ENCODE measurements at places on chromosomes 7 and 10. TPM values are rescaled to one million over a fixed set of nuclear protein-coding genes. Genes with fewer than 3 reads are reported as not detected.

The NPSR1 gene
- not detected for polyA plus RNA-seq

The AMZ1 gene
- 0.15 TPM for polyA plus RNA-seq

The ELMO1 gene
- polyA plus RNA-seq: 0.07 TPM

The C10orf95 gene
- 1.2 TPM for polyA plus RNA-seq

The SFTPA2 gene
- not detected for polyA plus RNA-seq

DNA sequence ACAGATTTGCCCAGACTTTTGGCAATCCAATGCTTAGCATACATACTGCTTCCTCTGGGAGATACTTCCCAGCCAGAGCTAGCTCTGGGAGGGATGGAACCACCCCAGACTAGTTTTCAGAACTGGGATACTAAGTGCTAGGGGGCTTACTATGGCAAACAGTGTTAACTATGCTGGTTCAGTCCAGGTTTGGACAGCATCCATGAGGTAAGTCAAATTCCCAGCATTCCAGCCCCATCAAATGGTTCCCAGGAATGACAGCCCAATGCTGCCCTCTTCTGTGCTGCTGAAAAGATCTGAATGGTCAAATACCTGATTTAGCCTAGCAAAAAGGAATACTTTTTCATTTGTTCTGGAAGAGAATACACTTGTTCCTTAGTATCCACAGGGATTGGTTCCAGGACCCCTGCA lies 141.7 kb upstream of the CCDC6 start:
- peak; percentile 18 for DNase-seq

GRCh38 chr10:23459308-23459939 lies 20.5 kb downstream of the OTUD1 start:
- DNase-seq: peak; percentile 36

DNA sequence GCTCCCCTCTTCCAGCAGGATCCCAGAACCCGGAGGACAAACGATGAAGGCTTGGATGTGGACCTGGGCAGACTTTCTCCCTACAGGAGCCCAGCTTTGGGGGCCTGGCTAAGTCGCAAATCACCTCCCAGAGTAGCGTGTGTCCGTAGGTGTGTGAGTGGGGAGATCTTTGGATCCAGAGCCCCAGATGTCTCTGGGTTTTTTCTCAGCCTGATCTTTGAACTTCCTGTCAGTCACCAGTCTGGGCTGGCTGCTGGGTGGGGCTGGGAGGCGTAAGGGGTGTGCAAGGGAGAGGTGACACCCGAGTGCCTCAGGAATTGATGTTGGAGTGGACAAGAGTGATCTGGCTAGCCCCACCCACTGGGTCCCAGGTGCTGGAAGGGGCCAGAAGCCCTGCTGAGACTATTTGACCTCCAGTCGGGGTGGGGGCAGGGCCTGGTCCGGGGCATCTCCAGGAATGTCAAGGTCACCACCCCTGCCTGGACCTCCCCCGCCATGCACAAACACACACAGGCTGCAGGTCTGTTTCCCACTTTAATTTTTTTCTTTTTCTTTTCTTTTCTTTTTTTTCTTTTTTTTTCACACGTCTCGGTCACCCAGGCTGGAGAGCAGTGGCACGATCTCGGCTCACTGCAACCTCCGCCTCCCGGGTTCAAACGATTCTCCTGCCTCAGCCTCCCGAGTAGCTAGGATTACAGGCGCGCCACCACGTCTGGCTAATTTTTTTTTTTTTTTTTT lies at the start of gene MOGAT3:
TSS of gene MOGAT3 (minus strand) at position 175 of the 738 bp plus-strand sequence. CDS start 182 bp downstream, outside the sequence.
- DNase-seq: no peak

GRCh38 chr7:150851492-150852370 lies 586 bp upstream of the AOC1 start:
- DNase-seq: no peak

DNA sequence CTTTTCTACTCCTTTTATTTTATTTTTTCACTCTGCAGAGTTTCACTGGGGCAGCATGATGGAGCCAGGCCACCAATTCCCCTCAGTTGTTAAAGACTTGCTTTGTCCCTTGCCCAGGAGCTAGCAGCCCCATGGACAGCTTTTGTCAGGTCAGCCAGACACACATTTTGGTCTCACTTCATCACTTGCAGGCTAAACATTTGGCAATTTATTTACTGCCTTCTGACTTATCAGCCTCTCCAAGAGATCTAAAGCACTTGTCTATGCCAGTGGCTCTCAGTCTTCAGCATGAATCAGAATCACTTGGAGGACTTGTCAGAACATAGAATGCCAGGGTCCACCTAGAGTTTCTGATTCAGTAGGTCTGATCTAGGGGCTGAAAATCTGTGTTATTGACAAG lies 66.4 kb upstream of the GDF10 start:
- no peak for DNase-seq

DNA sequence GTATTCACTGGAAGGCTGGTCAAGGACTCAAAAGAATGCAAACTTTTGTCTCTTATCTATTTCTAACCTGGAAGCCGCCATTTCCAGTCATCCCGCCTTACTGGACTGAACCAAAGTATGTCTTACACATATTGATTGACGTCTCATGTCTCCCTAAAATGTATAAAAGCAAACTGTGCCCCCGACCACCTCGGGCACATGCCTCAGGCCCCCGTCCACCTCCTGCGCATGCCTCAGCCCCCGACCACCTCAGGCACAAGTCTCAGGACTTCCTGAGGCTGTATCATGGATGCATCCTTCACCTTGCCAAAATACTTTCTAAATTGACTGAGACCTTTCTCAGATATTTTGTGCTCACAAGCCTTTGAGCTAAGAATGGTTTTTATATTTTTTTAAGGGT lies 148.6 kb downstream of the PTPRN2 start:
- no peak for DNase-seq

DNA sequence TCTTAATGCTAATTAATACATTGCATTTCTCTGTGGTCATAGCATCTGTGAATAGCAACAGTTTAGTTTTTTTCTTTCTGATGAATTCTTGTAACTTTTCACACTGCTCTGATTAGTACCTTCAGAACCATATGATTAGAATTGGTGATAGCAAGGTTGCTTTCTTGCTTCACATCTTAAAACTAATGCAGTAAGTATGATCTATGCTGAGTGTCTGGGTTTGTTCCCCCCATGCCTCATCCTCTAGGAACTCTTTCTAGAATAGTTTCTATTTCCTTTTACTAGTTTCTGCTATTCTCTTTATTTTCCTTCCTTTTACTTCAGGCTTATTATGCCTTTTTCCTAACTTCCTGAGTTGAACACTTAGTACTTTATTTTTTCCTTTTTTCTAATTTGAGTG lies 32.4 kb downstream of the TES start:
- no peak for DNase-seq

DNA sequence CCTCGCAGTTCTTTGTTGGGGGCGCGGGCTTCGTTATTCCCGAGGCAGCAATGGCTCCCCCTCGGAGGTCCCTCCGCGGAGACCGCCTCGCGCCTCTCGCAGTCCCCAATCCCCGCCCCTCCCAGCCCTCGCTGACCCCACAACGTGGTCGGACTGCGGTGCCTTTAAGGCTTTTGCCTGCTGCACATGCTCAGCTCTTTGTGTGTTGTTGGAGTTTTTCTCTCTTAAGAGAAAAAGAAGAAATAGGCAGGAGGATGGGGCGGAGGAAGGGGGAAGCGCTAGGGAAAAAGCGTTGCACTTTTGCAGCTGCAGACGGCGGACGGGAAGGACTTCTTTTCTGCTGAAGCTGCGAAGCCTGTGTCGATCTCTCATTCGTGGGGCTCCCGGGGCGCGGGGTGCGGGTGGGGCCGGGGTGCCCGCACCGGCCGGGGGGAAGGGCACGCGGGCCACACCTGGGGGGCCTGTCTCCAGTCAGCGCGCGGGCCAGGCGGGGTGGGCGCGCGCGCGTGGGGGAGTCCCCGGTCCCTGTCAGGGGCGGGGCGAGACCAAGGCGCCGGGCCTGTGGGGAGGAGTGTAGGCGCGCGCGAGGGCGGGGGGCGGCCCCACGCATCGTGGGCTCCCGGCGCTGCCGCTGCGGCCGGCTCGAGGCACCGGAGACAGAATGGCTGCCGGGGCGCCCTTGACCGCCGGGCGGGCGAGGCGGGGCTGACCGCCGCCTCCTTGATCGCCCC lies 445 bp upstream of the ATRNL1 start:
- peak; percentile 5 for DNase-seq

- DNase-seq: no peak
Observed at GRCh38 chr7:47232751-47233412, 349.0 kb downstream of the TNS3 start.

DNA sequence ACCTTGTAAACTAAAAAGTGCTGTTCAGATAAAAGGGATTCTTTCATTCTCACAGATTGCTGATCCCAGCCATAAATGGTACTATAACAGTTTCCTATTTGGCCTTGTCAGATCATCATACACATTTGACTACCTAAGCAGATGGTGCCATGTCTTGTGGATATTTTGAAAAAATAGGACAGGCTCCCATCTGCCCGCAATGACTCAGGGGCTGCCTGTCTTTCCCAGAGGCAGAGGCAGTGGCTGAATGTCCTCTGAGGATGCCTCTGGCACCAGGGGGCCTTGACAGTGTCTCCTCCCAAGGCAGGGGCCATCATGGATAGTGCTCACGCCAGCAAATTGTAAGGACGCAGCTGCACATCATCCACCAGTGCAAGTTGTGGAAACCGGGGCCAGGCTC lies 323.0 kb upstream of the PODXL start:
- DNase-seq: no peak

DNA sequence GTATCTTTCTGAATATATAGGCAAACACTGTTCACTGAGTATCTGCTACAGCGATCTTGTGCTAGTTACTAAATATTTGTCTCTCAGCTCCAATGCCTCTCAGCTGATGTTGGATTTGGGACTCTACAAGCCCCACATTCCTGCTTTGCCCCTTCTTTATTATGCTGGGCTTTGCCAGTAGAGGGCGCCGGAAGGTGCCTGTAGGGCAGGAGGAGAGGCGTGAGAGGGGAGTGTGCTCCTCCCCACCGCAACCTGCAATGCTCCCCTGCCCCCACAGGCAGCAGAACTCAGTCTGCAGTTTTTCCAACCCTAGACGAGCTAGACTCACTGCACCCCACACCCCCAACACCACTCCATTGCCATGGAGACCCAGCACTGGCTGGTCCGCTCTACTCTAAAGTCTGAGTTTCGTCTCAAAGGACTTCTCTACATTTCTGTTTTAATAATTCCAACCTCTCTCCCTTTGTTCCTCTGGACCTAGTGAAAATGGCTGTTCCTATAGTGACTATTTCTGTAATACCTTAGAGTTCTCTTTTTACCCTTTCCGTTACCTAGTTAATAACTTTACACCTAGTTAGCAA lies 337.6 kb downstream of the CCSER2 start:
- DNase-seq: peak; percentile 15

DNA sequence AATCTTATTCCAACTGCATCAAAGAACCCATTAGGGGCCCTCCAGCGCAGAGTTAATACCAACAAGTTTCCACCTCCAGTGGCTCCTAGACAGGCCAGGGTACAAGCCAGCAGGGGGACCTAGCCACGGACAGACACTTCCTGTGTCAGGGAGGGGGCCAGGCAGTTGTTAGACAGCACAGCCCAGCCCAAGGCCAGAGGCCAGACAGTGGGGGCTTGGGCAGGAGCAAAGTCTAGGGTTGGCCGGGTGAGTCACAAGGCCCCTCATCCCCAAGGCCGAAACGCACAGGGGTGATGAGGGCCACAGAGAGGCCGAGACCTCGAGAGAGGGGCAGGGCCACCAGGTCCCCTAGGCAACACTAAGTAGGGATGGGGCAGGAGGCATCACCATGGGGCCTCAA lies 19.3 kb upstream of the OPTN start:
- DNase-seq: no peak

GRCh38 chr10:97298223-97298571 lies 5.8 kb upstream of the ARHGAP19 start:
- DNase-seq: no peak

- DNase-seq: no peak
Observed at GRCh38 chr10:133237241-133237587, 441 bp upstream of the VENTX start.

- DNase-seq: peak; percentile 56
Observed at GRCh38 chr7:4681886-4682620, at the start of gene FOXK1. TSS of gene FOXK1 (plus strand) at chr7:4682295. CDS start at chr7:4682309, 14 bp downstream.

GRCh38 chr10:77602231-77602912 lies 35.2 kb downstream of the KCNMA1 start:
- no peak for DNase-seq

DNA sequence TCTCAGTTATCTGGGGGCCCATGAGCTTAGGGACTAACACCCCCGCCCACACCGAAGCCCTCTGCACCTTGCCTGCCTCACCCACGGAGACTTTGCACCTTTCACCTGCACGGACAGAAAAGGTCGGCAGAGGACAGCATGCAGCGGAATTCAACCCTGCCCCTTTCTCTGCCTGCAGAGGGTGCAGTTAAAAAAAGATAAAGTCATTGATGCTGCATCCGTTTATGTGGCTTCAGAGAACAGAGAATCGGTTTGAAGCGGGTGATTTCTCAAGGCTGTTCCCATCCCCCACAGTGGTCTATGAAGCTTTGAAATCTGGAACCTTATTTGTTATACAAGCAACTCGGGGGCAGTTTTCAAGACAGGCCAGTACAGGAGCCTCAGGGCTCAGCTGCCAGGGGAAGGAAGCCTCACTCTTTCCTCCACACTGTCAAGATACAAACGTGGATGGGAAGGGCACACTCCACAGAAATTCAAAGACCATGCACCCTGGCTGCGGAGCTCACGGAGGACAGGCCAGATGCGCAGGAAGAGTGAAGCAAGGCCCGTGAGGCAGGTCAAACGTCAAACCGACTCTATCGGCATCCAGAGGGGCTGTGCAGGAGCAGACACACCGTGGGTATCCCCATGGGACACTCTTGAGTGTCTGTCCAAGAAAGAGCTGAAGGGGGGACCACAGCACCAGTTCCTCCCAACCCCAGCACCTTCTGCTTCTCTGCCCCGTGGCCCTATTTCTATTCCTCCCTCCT lies 66.3 kb downstream of the INSIG1 start:
- DNase-seq: no peak
